ENCODE measurements at places on chromosomes 6 and 20.

DNA sequence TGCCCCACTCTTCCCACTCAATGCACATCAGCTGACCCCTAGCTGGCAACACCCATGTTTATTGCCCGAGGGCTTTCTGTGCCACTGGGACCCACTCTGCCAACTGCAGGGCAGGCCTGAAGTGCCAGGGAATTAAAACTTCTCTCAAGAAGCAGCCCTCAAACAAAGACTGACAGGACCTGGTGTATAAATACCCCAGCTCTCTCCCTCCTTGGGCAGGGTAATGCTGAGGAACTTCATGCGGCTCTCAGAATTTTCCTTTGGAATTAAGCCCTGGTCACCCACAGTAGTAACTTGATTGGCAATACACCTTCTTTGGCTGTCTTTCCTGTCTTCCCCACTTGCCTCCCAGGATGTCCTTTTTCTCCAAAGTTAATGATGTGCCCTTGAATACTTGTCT lies 5.3 kb upstream of the GDAP1L1 start:
- no peak for DNase-seq

DNA sequence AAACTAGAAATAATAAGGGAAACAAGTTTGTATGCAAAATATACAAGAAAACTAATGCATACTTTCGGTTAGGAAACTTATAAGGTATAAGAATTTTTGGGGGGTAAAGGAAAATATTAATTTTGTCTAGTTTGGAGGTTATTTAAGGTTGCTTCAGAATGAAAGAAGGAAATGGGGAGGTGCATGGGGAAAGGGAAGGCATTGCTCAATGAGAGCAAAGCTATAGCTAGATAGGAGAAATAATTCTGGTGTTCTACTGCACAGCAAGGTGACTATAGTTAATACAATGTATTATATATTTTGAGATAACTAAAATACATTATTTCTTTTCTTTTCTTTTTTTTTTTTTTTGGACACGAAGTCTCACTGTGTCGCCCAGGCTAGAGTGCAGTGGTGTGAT lies 5.4 kb upstream of the MYMX start:
- peak; percentile 62 for DNase-seq

DNA sequence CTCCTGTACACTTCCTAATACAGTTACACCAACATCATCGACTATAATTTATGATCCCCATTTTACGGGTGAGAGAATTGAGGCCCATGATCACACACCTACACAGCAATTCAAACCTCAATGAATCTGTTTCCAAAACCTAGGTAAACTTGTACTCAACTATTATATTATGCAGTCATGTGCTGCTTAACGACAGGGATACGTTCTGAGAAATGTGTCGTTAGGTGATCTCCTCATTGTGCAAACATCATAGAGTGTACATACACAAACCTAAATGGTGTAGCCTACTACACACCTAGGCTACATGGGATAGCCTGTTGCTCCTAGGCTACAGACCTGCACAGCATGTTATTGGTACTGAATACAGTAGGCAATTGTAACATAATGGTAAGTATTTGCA lies 385.6 kb downstream of the ARHGAP18 start:
- DNase-seq, result no peak

- no peak for DNase-seq
Measured at GRCh38 chr6:6655805-6656251, 67.3 kb downstream of the LY86 start.

DNA sequence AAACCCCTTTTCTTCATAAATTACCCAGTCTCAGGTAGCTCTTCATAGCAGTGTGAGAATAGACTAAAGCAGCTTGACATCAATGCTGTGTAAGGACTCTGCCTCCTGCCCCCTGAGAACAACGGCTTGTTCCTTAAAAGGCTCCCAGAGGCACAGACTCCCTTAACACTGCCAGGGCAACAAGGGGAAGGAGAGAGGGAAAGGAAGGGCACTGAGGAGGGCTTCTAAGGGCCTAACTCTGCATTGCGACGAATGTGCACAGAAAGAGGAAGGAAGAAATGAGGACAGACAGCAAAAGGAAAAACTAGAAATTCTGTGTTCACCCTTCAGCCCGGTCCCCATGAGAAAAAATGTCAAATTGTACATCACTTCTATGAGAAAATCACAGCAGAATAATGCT lies 74.0 kb downstream of the AGPAT4 start:
- DNase-seq, result peak; percentile 12

Measured in HL-60 (cell line).